SK-N-MC (cell line): ENCODE measurements at places on chromosomes 12 and 14.

DNA sequence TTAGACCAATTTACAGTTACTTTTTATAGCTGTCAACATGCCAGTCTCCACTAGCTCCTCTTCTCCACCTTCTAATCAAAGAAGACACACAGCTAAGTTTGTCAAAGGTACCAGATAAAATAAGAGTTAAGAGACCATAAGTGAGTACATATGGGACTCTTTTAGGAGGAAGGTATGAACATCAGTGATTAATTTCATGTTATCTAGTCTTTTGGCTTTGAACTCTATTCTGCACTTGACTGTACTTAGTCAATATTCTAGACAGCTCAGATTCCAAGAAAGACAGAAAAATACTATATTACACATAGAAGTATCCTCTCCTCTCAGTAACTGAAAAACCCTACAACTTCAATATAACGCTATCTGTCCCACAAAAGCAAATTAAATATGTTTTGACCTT lies 28.1 kb downstream of the CAPRIN2 start:
- DNase-seq = no peak

GRCh38 chr14:71319666-71320065 lies 412.4 kb downstream of the PCNX1 start:
- no peak for DNase-seq

DNA sequence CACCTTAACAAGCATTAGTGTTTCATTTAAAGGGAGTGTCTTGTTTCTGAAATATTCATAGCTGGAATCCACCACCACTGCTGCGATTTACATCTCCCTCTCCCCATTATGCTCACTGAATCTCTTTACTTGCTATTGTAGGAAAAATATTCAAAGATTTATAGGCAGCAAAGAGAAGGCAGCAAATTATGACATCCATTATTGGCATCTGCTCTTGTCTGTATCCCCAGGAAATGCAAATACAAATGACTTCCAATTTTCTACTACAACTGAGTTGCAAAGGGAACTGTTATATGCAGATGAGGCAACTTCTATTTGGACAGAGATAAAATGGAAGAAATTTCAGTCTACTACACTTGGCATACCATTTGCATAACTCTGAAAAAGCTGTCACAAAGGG lies 88.4 kb upstream of the PRKD1 start:
- DNase-seq = no peak

- DNase-seq = no peak
Observed at GRCh38 chr12:114933428-114934160, 249.6 kb upstream of the TBX3 start.

GRCh38 chr14:92501891-92502351 lies 11.7 kb upstream of the RIN3 start:
- no peak for DNase-seq

DNA sequence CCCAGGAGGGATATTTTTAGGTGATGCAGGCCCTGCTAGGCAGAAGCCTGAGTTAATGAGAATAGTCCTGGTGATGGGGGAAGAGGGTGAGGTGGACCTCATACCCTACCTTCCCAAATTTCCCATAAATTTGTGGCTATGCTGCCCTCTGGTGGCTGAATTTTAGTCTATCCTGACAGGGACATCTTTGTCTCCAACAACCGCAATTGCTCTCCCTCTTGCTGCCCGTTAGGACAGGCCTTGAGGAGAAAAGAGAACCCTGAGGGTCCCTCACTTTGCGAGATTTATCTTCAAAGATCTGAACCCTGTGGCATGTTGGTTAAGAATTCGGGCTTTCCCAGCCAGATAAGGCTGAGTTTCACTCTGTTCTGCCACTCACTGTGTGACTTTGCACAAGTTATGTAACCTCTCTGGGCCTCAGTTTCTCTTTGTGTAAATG lies 9.8 kb upstream of the ZNF385A start:
- DNase-seq = peak; percentile 37

GRCh38 chr12:19933924-19934323 lies 434.4 kb upstream of the PDE3A start:
- no peak for DNase-seq

DNA sequence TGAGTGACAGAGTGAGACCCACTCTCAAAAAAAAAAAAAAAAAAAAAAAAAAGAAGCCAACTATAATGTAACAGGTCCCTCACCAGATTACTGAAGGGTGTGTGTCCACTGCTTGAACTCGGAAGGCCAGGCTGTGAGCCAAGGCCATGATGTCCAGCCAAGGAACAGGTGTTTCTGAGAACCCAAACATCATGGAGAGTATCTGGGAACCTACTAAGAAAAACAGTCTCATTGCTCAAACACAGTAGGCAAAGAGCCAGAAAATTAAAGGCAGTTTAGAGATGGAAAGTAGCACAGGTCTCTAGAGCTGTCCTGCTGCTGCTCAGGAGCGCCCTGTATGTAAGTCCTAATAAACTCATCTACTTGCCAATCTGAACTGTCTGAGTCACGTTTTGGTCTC lies 12.5 kb upstream of the MAP4K5 start:
- no peak for DNase-seq

- DNase-seq = no peak
Observed at GRCh38 chr14:61277232-61277631, 3.9 kb downstream of the TMEM30B start.

DNA sequence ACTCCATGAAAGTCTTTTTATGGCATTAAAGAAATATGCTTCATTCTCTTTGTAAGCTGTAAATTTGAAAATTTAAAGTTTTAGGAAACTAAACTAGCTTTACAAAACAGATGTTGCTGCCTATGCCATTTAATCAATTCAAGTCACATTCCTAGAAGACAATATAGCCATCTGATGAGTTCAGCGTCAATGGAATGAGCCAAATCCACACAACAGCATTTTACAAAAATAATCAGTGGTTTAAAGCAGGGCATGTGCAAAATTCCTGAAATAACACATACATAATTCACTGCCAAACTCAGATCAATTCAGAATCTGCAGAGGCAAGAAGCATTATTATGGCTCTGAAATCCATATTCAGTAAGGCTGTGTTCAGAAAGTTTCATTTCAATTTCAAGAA lies 75.6 kb downstream of the MED13L start:
- DNase-seq = no peak

- DNase-seq = no peak
Observed at GRCh38 chr14:50780393-50780792, 50.6 kb downstream of the NIN start.

- DNase-seq = no peak
Observed at GRCh38 chr12:98418357-98419075, 96.9 kb upstream of the TMPO start.

GRCh38 chr12:108296945-108297344 lies 42.2 kb downstream of the CMKLR1 start:
- no peak for DNase-seq

DNA sequence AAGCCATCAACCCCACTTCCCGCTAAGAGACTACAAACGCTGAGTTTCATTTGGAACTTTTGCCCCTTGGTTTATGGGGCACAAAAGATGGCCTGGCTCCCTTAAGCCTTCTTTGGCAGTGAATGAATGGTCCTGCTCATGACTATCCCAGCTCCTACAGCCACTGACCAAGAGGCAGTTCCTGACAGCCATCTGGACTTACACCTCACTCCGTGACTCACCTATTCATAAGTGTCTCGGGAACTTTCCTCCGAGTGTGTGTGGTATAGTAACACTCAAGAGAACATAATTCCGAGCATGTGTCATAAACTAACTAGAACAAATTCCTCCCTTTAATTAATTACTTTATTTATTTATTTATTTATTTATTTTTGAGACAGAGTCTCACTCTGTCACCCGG lies 51.9 kb upstream of the NUDT4 start:
- DNase-seq = no peak

GRCh38 chr12:71220260-71220659 lies 62.5 kb upstream of the TSPAN8 start:
- no peak for DNase-seq

GRCh38 chr12:18899678-18900317 lies 161.9 kb downstream of the CAPZA3 start:
- DNase-seq = no peak

- no peak for DNase-seq
Observed at GRCh38 chr12:102503831-102504230, 23.5 kb upstream of the IGF1 start.

- no peak for DNase-seq
Observed at GRCh38 chr14:76958020-76958979, 70.2 kb downstream of the IRF2BPL start.

- DNase-seq = no peak
Observed at GRCh38 chr12:56687223-56688128, 608 bp downstream of the PTGES3 start.

- no peak for DNase-seq
Observed at GRCh38 chr14:22651586-22651985, 7.4 kb upstream of the OR6J1 start.

DNA sequence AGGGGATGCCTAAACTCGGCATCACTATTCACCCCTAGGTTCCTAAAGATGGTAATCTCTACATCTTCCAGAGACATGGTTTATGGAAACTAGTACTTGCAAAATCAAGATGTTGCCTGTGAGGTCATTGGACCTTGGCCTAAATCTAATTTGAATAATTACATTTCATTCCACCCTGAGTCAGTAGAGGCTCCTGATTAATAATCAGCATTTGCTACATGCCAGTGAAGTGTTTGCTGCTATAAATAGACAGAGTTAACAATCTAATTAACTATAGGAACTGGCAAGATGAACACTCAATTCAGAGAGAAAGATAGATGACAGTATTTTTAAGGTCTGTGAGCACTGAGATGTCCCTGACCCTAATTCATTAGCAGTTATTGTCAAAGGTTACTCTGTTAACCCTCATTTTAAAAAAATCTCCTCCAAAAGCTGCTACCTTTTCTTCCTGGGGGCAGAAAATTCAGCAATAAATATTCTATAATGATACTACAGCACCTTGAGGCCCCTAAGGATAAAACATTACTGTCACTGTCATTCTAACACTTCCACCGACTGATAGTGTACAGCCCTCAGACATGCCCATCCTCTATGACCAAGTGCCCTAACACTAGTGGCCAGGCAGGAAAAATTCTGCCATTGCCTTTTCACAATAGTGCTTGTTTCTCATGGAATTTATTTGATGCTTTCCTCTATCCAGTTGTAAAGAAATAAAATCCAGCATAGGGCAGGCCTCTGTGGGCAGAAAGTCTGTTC lies 65.7 kb upstream of the CCDC196 start:
- no peak for DNase-seq
